Regular cardiac myocyte (primary cell): ENCODE measurements at places on chromosomes 3 and 15. TPM values are rescaled to one million over a fixed set of nuclear protein-coding genes. Genes with fewer than 3 reads are reported as not detected.

Gene RPL14
- total RNA-seq: 284 and 296 TPM in 2 replicates

Gene SEMA6D
- total RNA-seq: 9.9 and 19.6 TPM in 2 replicates

Gene ALDH1L1
- 2.1 and 4.8 TPM in 2 replicates for total RNA-seq

Gene GOLGA8N
- total RNA-seq: 1.3 and 9.3 TPM in 2 replicates

Gene TTLL13
- not detected in 2 replicates for total RNA-seq

Gene ZBED2
- under 0.01 and 0.19 TPM in 2 replicates for total RNA-seq

Gene NAA80
- 2.1 and 3.9 TPM in 2 replicates for total RNA-seq

Gene GPR149
- not detected in 2 replicates for total RNA-seq

Gene TRIM71
- total RNA-seq: not detected in 2 replicates

Gene RYR3
- under 0.01 and 0.19 TPM in 2 replicates for total RNA-seq

Gene GOLGA8O
- 0.56 and 0.58 TPM in 2 replicates for total RNA-seq

Gene HRG
- total RNA-seq: not detected in 2 replicates

Gene GABRR3
- not detected in 2 replicates for total RNA-seq

Gene DLL4
- 0.28 and 0.38 TPM in 2 replicates for total RNA-seq

Gene CYP1A1
- total RNA-seq: 0.19 and 2.5 TPM in 2 replicates

Gene FEZF2
- not detected in 2 replicates for total RNA-seq

Gene SEC61A1
- 339 and 415 TPM in 2 replicates for total RNA-seq

Gene MEGF11
- total RNA-seq: not detected in 2 replicates

Gene PTPN23
- total RNA-seq: 9.9 and 19.9 TPM in 2 replicates

Gene CCR8
- total RNA-seq: not detected in 2 replicates

Gene GOLGA8G
- total RNA-seq: not detected in 2 replicates

Gene CKMT1A
- not detected in 2 replicates for total RNA-seq

Gene NR2E3
- 0.38 TPM in 1 of 2 replicates, not detected in the other for total RNA-seq

Gene PDCD7
- total RNA-seq: 13.0 and 24.9 TPM in 2 replicates

Gene GHRL
- not detected in 2 replicates for total RNA-seq

Gene GRAMD1C
- total RNA-seq: 3.7 and 7.5 TPM in 2 replicates

Gene GPR87
- total RNA-seq: under 0.01 TPM in 2 replicates

Gene AP4E1
- 18.6 and 24.2 TPM in 2 replicates for total RNA-seq

Gene DPPA2
- total RNA-seq: not detected in 2 replicates

Gene PCOLCE2
- total RNA-seq: 27.8 and 73.6 TPM in 2 replicates
